SW480 (cell line): ENCODE measurements at places on chromosomes 5 and 9.

DNA sequence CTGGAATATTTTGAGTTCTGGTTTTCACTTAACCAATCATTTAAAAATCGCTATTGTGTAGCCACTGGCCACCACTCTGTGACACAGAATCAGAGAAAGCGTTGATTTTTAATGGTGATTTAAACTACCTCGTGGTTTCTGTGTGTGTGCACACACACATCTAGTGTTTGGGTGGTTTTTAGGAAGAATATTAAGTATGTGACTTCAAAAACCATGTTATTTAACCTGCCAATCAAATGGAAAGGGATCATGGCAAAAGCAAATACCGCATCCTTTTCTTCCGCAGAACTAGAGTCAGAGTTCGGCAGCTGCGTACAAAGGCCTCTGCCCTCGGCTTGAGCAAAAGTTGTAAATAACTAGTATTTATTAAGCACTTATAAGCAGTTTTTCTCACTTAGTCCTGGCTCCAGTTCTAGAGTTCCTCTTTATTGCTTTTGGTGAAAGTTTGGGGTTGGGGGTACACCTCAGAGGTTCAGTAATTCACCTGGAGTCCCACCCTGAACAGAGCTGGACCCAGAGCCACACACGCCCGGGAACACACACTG is 40.6 kb downstream of the HABP4 start:
- DNase-seq = no peak

GRCh38 chr5:149289301-149289700 is 17.6 kb downstream of the AFAP1L1 start:
- DNase-seq = no peak

DNA sequence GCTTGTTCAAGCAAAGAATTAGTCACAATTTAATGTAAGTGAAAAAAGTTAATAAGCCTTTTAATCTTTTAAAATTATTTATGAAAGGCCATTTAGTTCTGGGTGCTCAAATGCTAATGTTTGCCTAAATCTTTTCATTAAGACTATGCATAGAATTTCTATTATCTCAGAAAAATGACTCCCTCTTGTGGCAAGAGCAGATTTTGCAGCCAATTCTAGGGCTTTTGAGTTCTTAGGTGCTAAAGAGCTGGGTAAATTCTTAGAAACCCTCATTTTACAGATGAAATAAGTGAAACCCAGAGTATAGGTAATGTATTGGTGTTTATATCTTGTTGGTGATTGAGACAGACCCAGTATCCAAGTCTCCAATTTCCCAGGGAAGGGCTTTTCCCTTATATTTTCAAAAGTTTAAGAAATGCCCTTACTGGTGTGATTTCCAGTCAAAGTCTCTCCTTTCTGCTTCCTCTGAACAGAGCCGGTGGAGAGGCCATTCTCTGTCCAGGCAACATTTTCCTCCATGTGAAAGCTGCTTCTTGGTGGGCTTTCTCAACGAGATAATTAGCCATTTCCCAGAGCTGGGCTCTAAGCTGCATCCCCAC is 24.1 kb upstream of the PCSK5 start:
- DNase-seq = peak; percentile 43

DNA sequence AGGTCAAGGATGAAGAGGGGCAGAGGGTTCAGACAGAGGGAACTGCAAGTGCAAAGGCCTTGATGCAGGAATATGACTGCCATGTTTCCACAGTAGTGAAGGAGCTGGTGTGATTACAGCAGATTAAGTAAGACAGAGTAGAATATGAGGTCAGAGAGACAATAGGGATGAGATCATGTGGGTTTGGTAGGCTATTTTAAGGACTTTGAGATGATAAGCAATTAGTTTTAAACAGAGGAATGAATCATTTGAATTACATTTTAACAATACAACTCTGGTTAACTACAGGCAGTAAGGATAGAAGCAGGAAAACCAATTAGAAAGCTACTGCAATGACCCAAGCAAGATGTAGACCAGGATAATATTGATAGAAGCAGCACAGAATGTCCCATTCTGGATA is 7.7 kb downstream of the CENPK start:
- DNase-seq = no peak

DNA sequence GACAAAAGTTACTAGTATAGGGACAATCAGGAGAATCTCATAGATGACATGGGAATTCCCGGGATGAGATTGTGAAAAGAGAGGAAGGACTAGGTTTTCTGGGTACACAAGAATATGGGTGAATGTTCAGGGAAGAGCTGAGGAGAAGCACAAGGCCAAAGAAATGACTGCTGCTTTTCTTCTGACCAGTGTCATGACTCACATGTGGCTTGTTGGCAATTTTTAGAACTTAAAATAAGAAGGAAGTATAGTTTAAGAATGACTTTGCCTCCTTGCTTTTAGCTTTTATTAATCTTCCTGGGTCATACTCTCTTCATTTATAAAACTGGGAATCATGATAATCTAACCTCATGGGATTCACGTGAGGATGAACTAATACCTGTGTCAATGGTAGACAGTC is 652.4 kb upstream of the MEF2C start:
- no peak for DNase-seq

DNA sequence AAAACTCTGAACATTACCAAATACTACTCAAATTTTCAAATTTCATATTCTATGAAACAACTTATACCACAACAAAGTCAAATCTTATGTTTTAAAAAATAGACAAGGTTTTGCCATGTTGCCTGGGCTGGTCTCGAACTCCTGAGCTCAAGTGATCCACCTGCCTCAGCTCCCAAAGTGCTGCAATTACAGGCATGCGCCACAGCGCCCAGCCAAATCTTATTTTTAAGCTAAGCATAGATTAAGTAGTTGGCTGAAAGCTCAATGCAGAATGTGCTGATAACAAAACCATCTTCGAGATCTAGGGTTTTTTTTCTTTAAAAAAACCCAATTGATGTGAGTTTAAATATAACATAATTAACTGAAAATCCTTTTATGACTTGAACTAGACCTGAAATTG is 6.4 kb downstream of the LMBRD2 start:
- DNase-seq = no peak

GRCh38 chr9:73294336-73294735 is 142.7 kb downstream of the ANXA1 start:
- no peak for DNase-seq

DNA sequence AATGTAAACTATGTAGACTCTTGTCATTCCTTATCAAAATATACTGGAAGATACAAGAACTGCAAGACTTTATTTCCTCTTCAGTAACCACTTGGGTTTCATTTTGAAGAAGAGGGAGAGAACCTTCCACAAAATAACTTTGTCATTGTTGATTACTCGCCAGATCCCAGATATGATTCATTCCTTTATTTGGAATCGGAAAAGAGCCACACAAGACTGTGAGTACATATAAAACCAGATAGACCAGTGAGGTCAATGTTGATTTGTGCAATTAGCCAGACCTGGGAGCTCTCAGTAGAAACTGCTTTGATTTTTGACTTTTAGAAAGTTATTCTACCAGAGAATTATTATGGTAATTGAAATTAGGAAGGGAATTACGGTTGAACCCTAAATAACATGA is 146.1 kb downstream of the TMEM167A start:
- no peak for DNase-seq

- DNase-seq = no peak
Measured at GRCh38 chr9:30925635-30926034, 1458.8 kb upstream of the ACO1 start.

GRCh38 chr9:17137566-17137965 is 2.7 kb downstream of the CNTLN start:
- no peak for DNase-seq

DNA sequence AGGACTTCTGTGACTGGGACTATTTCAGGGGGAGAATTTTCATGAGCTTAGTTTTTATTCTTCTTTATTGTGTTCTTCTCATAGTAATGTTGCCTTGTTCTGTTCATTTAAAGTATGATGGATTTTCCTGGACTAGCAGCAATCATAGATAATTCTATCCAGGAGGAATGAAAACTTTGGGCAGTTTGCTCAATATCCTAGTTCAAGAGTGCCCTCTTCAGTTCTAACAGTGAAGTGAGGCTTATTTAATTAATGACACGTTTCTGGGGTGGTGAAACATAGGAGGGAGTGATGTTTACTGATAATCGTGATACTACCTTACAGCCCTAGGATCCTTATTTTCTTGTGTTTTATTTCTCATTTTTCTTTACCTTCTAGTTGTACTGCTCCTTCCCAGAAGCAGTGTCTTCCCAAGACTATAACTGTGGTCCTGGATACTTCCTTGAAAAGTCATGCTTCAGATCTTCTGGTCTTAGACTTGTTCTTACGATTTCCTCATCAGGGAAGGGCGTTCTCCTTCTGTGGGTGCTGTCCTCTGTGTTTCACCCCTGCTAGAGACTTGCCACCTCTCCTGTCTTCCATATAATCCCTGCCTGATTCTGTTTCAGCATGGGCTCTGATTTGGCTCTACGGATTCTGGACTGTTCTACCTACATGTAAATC is 57.4 kb downstream of the CFAP95 start:
- peak; percentile 47 for DNase-seq

- no peak for DNase-seq
Measured at GRCh38 chr9:101121836-101122399, 93.4 kb downstream of the PLPPR1 start.

GRCh38 chr9:70829591-70830265 is 291.7 kb downstream of the TRPM3 start:
- no peak for DNase-seq

DNA sequence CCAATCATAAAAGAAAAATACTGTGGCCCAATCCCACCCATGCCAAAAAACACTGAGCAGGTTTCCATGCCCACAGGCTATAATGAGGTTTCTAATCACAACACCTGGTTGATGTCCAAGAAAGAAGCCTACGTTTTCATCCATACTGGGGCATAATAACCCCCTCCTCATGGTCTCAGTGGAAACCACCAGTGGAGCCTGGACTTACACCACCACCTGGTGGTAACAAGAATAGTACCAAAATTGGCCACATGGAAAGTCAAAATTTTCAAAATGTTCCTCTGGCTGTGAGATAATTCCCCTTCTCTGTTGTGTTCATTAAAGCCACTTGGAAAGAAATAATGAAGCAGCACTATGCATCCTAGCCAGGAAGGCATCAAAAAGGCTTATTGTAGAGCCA is 687.3 kb upstream of the ST8SIA4 start:
- no peak for DNase-seq

DNA sequence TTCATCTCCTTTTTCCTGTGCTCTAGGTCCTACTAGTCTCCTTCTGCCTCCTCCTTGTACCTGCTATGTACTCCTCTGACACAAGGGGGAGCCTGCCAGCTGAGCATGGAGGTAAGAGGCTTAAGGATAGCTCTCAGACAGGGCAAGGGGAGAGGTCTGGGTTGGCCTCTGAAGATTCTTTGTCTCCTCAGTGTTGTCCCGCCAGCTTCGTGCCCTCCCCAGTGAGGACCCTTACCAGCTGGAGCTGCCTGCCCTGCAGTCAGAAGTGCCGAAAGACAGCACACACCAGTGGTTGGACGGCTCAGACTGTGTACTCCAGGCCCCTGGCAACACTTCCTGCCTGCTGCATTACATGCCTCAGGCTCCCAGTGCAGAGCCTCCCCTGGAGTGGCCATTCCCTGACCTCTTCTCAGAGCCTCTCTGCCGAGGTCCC is 3.8 kb downstream of the CREB3 start:
- DNase-seq = peak; percentile 61

DNA sequence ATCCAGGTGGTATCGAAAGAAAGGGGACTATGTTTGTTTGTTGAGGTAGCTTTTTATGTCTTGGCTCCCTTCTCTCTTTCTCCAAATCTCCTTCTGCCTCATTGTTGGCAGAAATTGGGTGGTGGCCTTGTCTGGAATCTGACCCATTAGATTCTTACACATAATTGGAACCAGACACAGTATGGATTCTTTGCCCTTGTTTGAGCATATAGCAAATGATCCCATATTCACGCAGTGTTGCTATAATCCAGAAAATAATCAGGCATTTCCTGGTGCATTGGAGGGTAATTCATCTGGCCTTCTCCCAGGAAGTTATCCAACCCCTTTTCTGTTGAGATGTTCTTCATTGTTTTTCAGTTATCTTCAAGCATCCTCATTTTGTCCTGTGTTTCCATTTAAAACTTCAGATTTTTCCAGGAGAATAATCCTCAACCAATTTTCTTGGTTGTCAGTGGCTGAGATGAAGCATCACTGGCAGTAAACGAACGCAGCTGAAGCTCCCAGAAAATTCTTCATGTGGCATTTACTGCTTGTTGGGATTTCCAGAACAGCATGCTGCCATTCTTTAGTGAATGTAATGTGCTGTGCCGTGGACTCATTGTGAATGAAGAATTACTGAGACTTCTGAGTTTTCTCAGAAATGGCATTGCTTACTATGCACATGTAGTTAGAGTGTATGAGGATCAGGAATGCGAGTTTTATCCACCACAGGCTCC is 70.5 kb upstream of the NTRK2 start:
- no peak for DNase-seq

DNA sequence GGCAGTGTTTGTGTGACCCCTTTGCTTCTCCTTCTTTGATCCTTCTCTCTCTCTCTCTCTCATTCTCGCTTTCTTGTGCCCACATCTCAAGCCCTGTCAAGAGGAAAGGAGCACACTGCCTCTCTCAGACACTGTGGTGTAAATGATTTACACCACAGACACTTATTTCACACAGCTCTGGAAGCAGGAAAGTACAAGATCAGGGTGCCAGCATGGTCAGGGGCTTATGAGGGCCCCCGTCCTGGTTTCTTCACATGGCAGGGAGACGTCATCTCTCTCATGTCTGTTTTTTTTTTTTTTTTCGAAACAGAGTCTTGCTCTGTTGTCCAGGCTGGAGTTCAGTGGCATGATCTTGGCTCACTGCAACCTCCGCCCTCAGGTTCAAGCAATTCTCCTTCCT is 6.4 kb downstream of the FABP6 start:
- DNase-seq = no peak

DNA sequence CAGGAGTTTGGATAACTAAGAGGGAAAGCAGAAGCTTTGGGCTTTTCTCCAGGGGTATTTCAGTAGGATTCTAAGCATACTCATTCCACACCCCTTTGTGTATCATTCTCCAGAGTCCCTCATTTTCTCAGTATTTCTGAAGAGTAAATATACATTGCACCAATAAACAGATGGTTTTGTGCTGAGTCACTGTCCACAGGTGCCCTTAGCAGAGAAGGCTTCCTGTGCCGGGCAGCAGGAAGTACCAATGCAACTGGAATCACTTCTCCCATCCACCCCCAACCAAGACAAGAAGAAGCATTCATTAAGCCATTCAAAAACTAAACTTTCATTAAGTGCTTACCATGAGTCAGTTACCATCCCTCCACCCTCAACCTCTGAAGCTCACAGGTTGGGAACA is 3.6 kb upstream of the CCNJL start:
- DNase-seq = peak; percentile 98

DNA sequence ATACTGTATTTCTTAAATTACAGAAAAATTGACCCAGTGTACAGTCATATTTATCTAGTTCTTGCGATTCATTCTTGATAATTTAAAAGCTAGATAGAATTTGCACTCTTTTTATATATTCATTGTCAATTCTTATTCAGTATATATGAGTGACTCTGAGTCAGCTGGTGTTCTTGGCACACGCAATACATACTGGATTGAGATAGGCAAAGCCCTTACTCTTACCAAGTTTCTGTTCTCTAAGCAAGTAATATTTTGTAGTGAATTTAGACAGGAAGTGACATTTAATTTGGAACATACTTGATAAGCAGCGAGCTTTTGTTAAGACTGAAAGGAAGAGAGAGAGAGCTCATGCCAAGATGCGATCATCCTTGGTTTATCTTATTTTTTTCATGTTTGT is 57.7 kb downstream of the GPBP1 start:
- no peak for DNase-seq

GRCh38 chr9:92882276-92882675 is 4.4 kb upstream of the ZNF484 start:
- no peak for DNase-seq
